Melanocyte of skin (primary cell): ENCODE measurements at places on chromosomes 6 and 20. TPM values are rescaled to one million over a fixed set of nuclear protein-coding genes. Genes with fewer than 3 reads are reported as not detected.

OR2B6 gene
- not detected in 2 replicates for total RNA-seq

HLA-DQA2 gene
- total RNA-seq = 1.5 TPM in 1 of 2 replicates, not detected in the other

AP5S1 gene
- 22.3 and 25.4 TPM in 2 replicates for total RNA-seq

KCNQ2 gene
- total RNA-seq = not detected in 2 replicates

AFDN gene
- total RNA-seq = 13.3 and 23.3 TPM in 2 replicates

NKAIN2 gene
- not detected in 2 replicates for total RNA-seq

TNXB gene
- under 0.01 TPM in 2 replicates for total RNA-seq

KIAA0408 gene
- 1.7 and 2.5 TPM in 2 replicates for total RNA-seq

ATP9A gene
- 8.9 and 17.1 TPM in 2 replicates for total RNA-seq

EPPIN gene
- not detected in 2 replicates for total RNA-seq

SALL4 gene
- total RNA-seq = 3.7 and 9.3 TPM in 2 replicates

MOG gene
- not detected in 2 replicates for total RNA-seq

TAGAP gene
- total RNA-seq = not detected in 2 replicates

PBOV1 gene
- not detected in 2 replicates for total RNA-seq

MAP3K7 gene
- total RNA-seq = 18.9 and 32.3 TPM in 2 replicates

SOBP gene
- 2.8 TPM in 1 of 2 replicates, not detected in the other for total RNA-seq

SMPDL3A gene
- total RNA-seq = 40.0 and 56.1 TPM in 2 replicates

DOK5 gene
- 15.3 and 17.1 TPM in 2 replicates for total RNA-seq

TRIM40 gene
- not detected in 2 replicates for total RNA-seq

SCRT2 gene
- not detected in 2 replicates for total RNA-seq

PCSK2 gene
- total RNA-seq = under 0.01 and 0.73 TPM in 2 replicates

WFDC10B gene
- total RNA-seq = not detected in 2 replicates

RAET1E gene
- not detected in 2 replicates for total RNA-seq

TMEM200A gene
- total RNA-seq = under 0.01 TPM in 1 of 2 replicates, not detected in the other

KCNK17 gene
- not detected in 2 replicates for total RNA-seq

NTSR1 gene
- total RNA-seq = under 0.01 TPM in 1 of 2 replicates, not detected in the other

PROKR2 gene
- total RNA-seq = not detected in 2 replicates

RXRB gene
- 13.8 and 18.2 TPM in 2 replicates for total RNA-seq

KIF16B gene
- 13.0 and 13.4 TPM in 2 replicates for total RNA-seq

ZKSCAN3 gene
- total RNA-seq = 5.5 and 6.5 TPM in 2 replicates

TRIM10 gene
- not detected in 2 replicates for total RNA-seq
